ENCODE measurements at places on chromosomes 1 and 21. TPM values are rescaled to one million over a fixed set of nuclear protein-coding genes. Genes with fewer than 3 reads are reported as not detected.

DNA sequence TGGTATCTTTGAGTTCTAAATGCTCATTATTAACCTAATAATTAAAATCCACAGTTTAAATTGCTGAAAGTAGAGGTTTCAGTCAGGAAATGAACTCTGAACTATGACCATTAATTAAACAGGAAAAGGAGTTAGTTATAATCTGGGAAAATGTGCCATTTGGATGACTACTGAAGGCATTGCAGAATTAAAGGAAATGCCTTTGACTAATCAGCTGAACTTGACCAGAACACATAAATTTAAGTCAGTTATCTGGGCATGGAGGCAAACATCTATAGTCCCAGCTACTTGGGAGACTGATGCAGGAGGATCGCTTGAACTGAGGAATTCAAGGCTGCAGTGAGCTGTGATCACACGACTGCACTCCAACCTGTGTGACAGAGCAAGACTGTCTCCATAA, 31.9 kb downstream of the SLC44A5 start:
- no peak for DNase-seq

- DNase-seq: no peak
These were observed 6.0 kb upstream of the KCNA2 start for GRCh38 chr1:110612060-110612745.

DNA sequence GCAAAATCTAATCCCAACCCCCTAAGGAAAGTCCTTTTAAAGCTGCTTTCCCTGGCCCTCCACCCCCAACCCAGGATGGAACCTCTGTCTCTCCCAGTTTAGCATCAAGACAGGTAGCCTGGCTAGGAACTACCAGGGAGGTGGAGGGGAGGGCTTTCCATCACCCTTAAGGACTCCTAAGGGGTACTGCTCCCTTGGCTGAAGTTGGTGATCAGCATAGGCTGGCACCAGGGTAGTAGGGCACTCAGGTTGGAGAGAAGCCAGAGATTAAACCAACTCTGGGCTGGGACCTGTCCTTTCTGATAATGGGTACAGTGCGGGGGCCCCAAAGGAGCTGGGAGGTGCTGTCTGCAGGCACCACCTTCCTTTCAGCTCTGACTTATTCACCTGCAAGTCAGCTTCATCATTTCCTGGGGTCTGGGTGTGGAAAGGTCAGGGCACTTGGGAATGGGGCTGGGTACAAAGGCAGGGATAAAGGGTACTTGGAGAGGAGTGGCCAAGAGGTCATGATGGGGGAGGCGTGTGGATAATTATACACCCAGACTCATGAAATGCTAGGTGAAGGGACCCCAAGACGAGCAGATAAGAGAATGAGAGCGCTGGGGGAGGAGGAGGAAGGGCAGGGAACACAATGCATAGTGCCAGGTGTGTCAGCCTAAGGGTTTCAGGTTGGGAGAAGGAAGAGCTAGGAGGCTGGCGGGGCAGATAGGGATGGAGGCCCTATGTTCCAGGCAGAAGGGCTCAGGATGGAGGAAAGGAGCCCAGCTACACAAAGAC, 1.2 kb downstream of the ARHGEF2 start:
- no peak for DNase-seq

AHCTF1 gene
- 35.8 TPM for total RNA-seq

MCL1 gene
- total RNA-seq: 272 TPM

TNFAIP8L2 gene
- not detected for total RNA-seq

All from fibroblast of villous mesenchyme (primary cell).